ENCODE measurements at places on chromosomes 1 and 21.

DNA sequence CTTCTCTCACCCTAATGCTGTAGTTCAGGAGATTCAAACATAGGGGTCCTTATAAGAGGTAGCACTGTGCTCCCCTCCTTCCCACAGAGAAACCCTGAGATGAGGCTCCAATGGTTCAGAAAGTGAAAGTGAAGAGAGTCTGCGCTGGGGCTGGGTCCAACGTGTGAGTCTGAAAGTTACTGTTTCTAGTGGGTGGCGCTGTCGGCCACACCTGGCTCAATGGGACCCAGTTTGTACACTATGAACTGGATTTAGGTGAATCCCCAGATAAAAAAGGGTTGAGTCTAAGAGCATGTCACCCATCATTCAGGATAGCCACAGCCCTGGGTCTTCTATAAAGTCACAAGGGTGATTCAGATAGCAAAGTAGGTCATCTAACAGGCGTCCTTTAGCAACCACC lies 2.8 kb downstream of the SMCP start:
- no peak for DNase-seq

GRCh38 chr1:12076425-12077005 lies 13.4 kb downstream of the TNFRSF8 start:
- no peak for DNase-seq

GRCh38 chr1:92026806-92027205 lies 3.0 kb upstream of the EPHX4 start:
- DNase-seq, result no peak

GRCh38 chr1:199046618-199047017 lies 407.8 kb downstream of the PTPRC start:
- DNase-seq, result no peak

- no peak for DNase-seq
These were observed 65.6 kb upstream of the EXO1 start for GRCh38 chr1:241782396-241782795.
